Mesothelial cell of epicardium (in vitro differentiated cells): ENCODE measurements at places on chromosomes 3 and 15. TPM values are rescaled to one million over a fixed set of nuclear protein-coding genes. Genes with fewer than 3 reads are reported as not detected.

The MIX23 gene
- 28.6 to 34.0 TPM (median 29.8 TPM) in 3 replicates for total RNA-seq

The FAM227B gene
- 8.0 to 9.4 TPM (median 8.0 TPM) in 3 replicates for total RNA-seq

The ST3GAL6 gene
- total RNA-seq, result 9.0 to 14.1 TPM (median 11.1 TPM) in 3 replicates

The TNFSF10 gene
- 1.2 to 2.3 TPM (median 1.7 TPM) in 3 replicates for total RNA-seq

The COL6A5 gene
- total RNA-seq, result 0.04 to 0.09 TPM (median 0.07 TPM) in 3 replicates

The TMEM212 gene
- total RNA-seq, result not detected in 3 replicates

The ZNF770 gene
- 76.3 to 77.8 TPM (median 76.8 TPM) in 3 replicates for total RNA-seq

DNA sequence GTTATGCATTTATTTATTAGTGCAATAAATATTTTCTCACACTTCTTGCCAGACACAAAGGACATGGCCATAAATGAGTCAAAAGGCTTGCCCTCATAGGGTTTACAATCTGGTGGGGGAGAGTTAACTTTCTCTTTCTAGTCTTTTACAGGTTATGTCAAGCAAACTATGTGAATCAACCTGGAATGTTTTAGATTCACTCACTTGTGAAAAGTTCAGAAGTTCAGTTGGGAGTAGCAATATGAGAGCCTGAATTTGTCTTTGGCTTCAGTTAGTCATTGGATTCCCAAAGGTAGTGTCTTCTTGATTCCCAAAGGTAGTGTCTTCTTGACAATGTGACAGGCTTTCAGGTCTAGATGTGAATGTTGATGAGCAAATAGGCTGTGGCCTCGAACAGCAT lies 264.8 kb downstream of the SOX2 start:
- H3K27ac ChIP-seq, result no peak overlapping the region
- H3K4me3 ChIP-seq, result no peak overlapping the region
- no peaks in the 10 kb centered on the region for H3K4me1 ChIP-seq
- DNase-seq, result no peak

DNA sequence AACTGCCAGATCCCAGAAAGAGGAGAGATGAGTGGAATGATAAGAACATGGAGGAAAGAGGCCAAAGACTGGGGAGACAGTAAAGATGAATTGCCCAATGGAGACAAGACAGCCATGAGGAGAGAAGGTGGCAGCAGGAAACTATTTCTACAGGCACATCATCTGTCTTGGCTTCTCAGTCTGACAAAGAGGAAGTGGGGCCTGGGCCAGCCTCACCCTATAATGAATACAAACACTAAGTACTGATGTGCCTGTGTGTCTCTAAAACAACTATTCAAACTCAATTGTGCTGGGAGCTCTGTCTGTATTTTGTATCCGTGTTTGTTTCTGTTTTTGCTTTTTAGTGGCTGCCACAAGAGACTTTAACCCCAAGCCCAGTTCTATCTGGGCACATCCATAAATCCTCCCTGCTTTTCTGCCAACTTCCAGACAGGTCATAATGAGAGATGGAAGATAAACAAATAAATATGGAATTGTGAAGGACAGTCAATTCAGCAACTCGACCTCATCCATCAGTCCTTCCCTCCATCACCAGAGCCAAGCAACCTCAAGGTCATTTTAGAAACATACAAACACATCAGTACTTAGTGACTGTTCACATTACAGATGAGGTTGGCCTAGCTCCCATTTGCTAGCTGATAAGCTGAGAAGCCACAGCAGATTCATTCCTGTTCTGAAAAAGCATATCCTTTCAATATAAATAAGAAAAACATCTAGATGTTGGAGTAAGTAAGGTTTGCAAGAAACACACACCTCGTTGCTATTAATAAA lies 116.7 kb downstream of the CADPS start:
- no peak overlapping the region for H3K27ac ChIP-seq
- no peak overlapping the region for H3K4me3 ChIP-seq
- peaks cover 3% of the 10 kb centered on the region for H3K4me1 ChIP-seq

DNA sequence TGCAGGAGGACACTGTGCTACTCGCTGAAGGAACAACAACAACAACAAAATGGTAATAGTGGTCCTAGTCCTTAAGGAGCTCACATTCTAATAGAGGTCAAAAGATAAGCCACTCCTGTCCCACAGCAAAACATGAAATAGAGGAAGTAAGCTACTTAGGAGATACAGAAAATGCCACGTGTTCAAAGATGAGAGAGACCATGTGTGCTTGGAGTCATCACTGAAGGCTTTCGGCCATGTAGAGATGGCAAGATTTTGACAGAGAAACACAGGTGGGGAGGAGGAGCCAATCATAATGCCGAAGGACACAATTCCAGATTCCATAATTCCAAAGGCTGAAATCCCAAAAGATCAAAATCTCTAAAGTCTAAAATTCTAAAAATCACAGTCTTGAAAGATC lies 24.8 kb upstream of the RIOX2 start:
- H3K4me3 ChIP-seq, result no peak overlapping the region
- no peak for DNase-seq
- H3K36me3 ChIP-seq, result no peaks in the 10 kb centered on the region
- no peak overlapping the region for H3K27ac ChIP-seq
- peaks cover 26% of the 10 kb centered on the region for H3K27me3 ChIP-seq
- H3K4me1 ChIP-seq, result no peaks in the 10 kb centered on the region

- peaks cover 32% of the 10 kb centered on the region for H3K36me3 ChIP-seq
- H3K4me1 ChIP-seq, result peaks cover 10% of the 10 kb centered on the region
- DNase-seq, result no peak
- H3K4me3 ChIP-seq, result no peak overlapping the region
Measured at GRCh38 chr3:129504471-129505100, 23.9 kb upstream of the RHO start.

GRCh38 chr15:48774484-48774883 lies 36.4 kb downstream of the CEP152 start:
- DNase-seq, result no peak
- H3K4me3 ChIP-seq, result no peak overlapping the region
- no peak overlapping the region for H3K27ac ChIP-seq
- no peaks in the 10 kb centered on the region for H3K27me3 ChIP-seq
- no peaks in the 10 kb centered on the region for H3K4me1 ChIP-seq

- no peak overlapping the region for H3K27ac ChIP-seq
- DNase-seq, result no peak
- peaks cover 61% of the 10 kb centered on the region for H3K27me3 ChIP-seq
- H3K4me1 ChIP-seq, result peaks cover 4% of the 10 kb centered on the region
- no peaks in the 10 kb centered on the region for H3K36me3 ChIP-seq
Measured at GRCh38 chr3:14789221-14789620, 29.5 kb upstream of the FGD5 start.

- no peak overlapping the region for H3K4me3 ChIP-seq
- no peak for DNase-seq
- no peaks in the 10 kb centered on the region for H3K36me3 ChIP-seq
- H3K4me1 ChIP-seq, result peaks cover 34% of the 10 kb centered on the region
- H3K27me3 ChIP-seq, result peaks cover 42% of the 10 kb centered on the region
Measured at GRCh38 chr3:55492976-55493375, 5.9 kb upstream of the WNT5A start.

DNA sequence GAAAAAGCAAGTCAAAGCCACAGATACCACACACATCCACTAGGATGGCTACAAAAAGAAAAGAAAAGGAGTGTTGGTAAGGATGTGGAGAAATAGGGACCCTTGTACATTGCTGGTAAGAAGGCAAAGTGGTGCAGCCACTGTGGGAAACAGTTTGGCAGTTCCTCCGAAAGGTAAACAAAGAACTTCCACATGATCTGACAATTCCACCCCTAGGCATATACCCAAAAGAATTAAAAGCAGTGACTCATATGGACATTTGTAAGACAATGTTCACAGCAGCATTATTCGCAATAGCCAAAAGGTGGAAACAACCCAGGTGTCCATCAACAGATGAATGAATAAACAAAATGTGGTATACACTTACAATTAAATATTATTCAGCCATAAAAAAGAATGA lies 22.2 kb upstream of the GMPPB start:
- H3K4me3 ChIP-seq, result no peak overlapping the region
- no peak overlapping the region for H3K27ac ChIP-seq
- H3K4me1 ChIP-seq, result no peaks in the 10 kb centered on the region
- no peak for DNase-seq

GRCh38 chr15:81087066-81087465 lies 47.0 kb upstream of the CFAP161 start:
- DNase-seq, result no peak
- H3K27ac ChIP-seq, result no peak overlapping the region
- H3K36me3 ChIP-seq, result no peaks in the 10 kb centered on the region
- no peak overlapping the region for H3K4me3 ChIP-seq
- peaks cover 2% of the 10 kb centered on the region for H3K4me1 ChIP-seq

DNA sequence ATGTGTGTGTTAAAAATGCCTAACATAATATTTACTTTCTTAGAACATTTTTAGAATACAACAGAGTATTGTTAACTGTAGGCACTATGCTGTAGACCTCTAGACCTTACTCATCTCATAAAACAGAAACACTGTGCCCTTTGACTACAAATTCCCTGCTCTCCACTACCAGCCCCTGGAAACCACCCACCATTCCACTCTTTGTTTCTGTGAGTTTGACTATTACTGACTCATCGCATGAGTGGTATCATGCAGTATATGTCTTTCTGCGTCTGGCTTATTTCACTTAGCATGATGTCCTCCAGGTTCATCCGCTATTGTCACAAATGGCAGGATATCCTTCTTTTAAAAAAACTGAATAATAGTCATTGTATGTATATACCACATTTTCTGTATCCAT lies 216.7 kb upstream of the CFAP20DC start:
- peaks cover 2% of the 10 kb centered on the region for H3K4me1 ChIP-seq
- no peaks in the 10 kb centered on the region for H3K36me3 ChIP-seq
- no peak for DNase-seq

- DNase-seq, result no peak
- H3K4me3 ChIP-seq, result no peak overlapping the region
- no peak overlapping the region for H3K27ac ChIP-seq
- no peaks in the 10 kb centered on the region for H3K27me3 ChIP-seq
Measured at GRCh38 chr15:84859144-84859543, 25.3 kb upstream of the SLC28A1 start.

GRCh38 chr3:52896613-52897012 lies 735 bp downstream of the STIMATE start:
- H3K36me3 ChIP-seq, result peaks cover 1% of the 10 kb centered on the region
- peaks cover 24% of the 10 kb centered on the region for H3K4me1 ChIP-seq
- peak overlapping the region; percentile 87 for H3K4me3 ChIP-seq
- H3K27me3 ChIP-seq, result no peaks in the 10 kb centered on the region
- DNase-seq, result no peak

DNA sequence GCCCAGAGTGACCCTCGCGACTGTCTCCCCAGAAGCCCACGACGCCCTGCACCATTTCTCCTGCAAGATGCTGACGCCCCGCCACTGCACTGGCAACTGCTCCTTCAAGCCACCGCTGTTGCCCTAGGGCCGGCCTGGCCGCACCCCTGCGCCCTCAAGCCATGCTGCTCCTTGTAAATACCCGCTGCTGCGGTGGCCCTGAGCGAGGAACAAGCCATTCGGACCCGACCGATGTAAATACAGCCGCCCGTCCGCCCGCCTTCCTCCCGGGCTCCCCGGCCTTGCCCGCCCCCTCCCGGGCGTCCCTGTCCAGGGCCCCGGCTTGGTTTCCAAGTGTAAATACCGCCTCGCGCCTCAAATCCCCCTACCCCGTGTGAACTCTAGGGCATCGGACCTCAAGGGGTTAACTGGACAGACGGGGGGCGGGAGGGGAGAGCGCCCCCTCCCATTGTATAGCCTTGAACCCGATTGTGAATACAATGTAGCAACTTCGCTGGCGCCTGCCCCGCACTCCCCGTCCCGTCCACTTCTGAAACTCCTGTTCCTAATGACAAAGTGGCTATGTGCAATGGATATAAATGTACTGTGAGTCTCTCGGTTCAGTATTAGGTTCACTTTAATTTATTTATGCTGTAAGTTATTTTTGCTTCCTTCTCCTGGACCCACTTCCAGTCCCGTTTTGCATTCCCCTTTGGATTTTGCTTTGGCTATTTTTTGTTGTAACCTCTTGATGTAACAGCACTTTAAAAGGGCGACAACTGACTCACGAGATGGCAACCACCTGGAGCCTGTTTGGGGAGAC lies 5.9 kb downstream of the RNU6-1 start:
- no peak overlapping the region for H3K27ac ChIP-seq
- H3K36me3 ChIP-seq, result no peaks in the 10 kb centered on the region
- H3K4me1 ChIP-seq, result peaks cover 39% of the 10 kb centered on the region
- H3K27me3 ChIP-seq, result peaks cover 82% of the 10 kb centered on the region

DNA sequence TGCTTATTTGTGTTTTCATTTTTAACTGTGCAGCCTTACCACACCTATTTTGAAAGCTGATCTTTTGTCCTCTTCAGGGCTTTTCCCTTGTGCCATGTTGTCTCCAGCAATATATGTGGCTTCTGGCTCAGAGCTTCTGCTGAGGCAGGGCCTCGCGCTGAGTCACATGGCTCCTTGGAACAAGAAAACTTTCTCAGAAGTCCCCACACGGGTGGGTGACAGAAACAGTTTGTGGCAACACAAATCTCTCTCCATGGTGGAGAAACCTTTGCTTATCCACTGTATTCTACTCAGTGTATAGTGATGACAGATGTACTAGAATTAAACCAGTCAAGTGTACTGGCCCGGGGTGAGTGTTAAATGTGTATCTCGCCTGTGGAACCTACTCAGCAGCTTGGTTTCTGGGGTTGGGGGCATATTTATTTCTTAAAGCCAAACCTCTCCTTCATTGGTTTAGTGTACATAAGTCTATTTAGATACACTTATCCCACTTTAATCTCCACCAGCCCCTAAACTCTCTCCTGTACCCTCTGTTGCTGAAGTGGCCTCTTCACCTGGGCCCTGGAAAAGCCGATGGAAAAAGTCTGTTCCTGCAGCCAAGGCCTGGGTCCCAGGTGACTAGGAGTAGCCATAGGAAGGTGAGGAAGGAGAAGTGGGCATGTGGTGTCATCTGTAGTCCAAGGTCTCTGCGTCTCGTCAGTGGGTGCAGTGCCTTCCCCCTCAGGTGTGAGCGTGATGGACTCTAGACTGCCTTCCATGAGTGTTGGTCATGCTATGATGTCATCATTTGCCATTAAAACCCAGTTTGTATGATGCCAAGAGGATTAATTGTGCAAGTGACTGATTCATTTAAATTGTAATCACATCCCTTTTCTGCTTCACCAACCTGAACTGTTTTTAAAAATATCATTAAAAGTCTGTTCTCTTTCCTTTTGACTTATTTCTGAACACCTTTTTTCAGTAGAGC lies 3.2 kb upstream of the FBXL22 start:
- H3K27me3 ChIP-seq, result no peaks in the 10 kb centered on the region
- H3K4me3 ChIP-seq, result no peak overlapping the region
- peaks cover 36% of the 10 kb centered on the region for H3K36me3 ChIP-seq

- H3K27me3 ChIP-seq, result peaks cover 40% of the 10 kb centered on the region
- no peak overlapping the region for H3K27ac ChIP-seq
- peaks cover 12% of the 10 kb centered on the region for H3K4me1 ChIP-seq
- no peaks in the 10 kb centered on the region for H3K36me3 ChIP-seq
- no peak overlapping the region for H3K4me3 ChIP-seq
- no peak for DNase-seq
Measured at GRCh38 chr15:100891307-100892012, 11.8 kb downstream of the ALDH1A3 start.
